Iris pigment epithelial cell (primary cell): ENCODE measurements at places on chromosomes 5 and 9.

- no peak for DNase-seq
Measured at GRCh38 chr5:157900644-157901043, 41.7 kb upstream of the CLINT1 start.

GRCh38 chr9:120388003-120388855 lies 191.7 kb downstream of the CDK5RAP2 start:
- no peak for DNase-seq

- no peak for DNase-seq
Measured at GRCh38 chr5:38258042-38258318, 379 bp upstream of the EGFLAM start.

DNA sequence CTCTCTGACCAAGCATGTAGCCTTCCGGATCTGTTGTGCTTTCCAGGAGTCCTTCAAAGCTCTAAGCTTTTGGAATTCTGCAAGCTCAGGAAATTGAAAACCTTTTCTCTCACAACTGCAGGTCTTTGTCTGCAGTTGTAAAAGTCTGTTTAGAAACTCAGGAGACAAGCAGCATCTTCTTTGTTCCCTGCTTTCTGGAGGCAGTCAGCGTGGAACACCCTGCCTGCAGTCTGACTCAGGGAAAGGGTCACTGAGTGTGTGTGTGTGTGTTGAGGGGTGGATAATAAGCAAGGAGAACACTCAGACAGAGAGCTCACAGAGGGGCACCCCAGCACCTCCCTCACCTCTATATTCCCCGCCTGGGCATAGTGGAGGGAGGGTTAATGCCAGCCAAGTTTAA lies 29.1 kb downstream of the KCNIP1 start:
- no peak for DNase-seq

- no peak for DNase-seq
Measured at GRCh38 chr9:113205861-113206260, 15.2 kb downstream of the FKBP15 start.
